ENCODE measurements at places on chromosomes 4 and X.

GRCh38 chrX:103585411-103586313 lies at the start of gene TCEAL4:
Gene TCEAL4 (plus strand): TSS chrX:103585515. CDS start chrX:103586676, 1,161 bp downstream.
- DNase-seq, result no peak

- no peak for DNase-seq
These were observed 1710.5 kb upstream of the TENM3 start for GRCh38 chr4:180532691-180533090.

GRCh38 chrX:38999967-39000745 lies 198.9 kb downstream of the MID1IP1 start:
- DNase-seq, result no peak

DNA sequence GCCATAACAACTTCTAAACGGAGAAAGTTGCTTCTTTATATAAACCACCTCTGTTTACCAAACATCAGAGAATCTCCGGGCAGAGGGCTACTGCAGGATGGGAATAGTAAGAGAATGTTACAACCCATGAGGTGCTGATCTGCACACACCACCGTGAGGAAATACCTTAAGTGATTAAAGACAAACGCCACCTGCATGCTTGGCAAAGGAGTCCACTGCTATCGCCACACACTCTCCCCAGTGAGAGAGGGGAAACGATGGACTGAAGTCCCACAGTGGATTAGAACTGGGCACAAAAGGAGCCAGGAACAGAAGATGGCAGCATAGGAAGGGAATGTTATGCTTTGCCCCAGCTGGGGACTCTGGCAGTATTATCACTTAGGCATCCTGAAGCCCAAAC lies 15.6 kb downstream of the MAML3 start:
- DNase-seq, result no peak

- DNase-seq, result no peak
These were observed 93.2 kb downstream of the KDR start for GRCh38 chr4:55032179-55032578.

GRCh38 chrX:71928856-71929255 lies 18.2 kb downstream of the NHSL2 start:
- DNase-seq, result no peak

DNA sequence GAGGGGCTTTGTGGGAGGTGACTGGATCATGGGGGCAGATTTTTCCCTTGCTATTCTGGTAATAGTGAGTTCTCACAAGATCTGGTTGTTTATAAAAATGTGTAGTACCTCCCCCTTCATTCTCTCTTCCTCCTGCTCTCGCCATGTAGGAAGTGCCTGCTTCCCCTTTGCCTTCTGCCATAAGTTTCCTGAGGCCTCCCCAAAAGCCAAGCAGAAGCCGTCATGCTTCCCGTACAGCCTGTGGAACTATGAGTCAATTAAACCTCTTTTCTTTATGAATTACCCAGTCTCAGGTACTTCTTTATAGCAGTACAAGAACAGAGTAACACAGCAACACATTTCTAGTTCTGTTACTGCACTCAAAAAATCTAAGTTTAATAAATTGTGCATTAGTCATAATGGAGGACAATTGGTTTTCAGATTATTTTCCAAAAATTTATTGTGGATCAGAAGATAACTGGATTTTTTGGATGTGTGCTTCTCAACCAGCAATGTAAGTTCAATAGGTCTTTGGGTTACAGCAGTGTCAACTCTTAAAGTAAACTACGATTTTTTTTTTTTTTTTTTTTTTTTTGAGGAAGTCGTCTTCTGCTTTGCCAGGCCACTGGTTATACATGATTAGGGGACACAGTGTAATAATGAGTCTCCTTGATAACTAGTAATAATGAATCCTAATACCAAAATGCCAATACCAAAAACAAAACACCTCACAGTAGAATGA lies 69.9 kb downstream of the CHIC2 start:
- no peak for DNase-seq

GRCh38 chrX:12149670-12150407 lies 11.6 kb downstream of the FRMPD4 start:
- no peak for DNase-seq

DNA sequence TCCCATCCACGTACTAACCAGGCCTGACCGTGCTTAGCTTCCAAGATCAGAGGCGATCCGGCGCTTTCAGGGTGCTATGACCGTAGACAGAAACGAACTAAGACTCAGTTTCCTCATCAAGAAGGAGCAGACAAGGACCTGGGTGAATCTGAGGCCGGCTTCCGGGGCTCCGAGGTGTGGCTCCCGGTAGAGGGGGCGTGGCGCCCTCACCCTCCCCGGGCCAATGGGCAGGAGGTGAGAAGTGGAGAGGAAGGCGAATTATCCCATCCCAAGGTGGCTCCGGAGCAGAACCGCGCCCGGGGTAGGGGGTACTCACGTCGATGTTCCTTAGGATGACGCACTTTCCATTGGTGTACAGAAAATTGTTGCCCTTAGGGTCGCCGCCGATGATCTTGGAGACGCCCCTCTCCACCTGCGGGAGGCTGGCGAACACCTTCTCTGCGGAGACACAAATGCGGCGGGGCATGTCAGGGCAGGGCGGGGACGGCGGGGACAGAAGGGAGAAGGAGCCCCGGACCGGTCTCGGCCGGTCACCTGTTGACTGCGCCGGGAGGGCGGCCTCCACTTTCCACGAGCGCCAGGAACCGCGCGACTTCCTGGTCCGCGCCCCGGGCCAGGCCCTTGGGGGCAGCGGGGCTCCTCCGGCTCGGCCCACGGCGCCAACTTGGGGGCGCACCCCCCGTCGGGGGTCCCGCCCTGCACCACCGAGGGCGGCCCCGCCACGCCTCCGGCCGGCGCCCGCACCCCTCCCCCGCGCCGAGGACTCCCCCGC lies 616 bp downstream of the WDR1 start:
- DNase-seq, result peak; percentile 68

Data from T-helper 22 cell (primary cell).